ENCODE measurements at places on chromosomes 12 and 14.

DNA sequence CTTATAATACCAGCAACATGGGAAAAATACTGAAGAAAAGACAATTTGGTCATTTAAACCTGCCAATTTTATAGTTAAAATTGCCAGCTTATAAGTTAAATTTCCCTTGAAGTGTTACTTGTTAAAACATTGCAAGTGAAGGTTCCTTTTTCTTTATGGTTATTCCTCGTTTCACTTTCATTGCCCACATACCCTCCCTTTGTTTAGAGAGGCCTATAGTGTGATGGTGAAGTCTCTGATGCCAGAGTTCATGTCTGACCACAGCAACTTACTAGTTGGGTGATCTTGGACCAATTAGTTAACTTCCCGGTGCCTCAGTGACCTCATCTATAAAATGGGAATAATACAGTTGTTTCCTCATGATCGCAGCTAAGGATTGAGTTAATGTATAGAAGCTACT is 173.5 kb downstream of the ANO6 start:
- DNase-seq: no peak

GRCh38 chr14:64196814-64197411 is 97.3 kb downstream of the ESR2 start:
- DNase-seq: no peak

DNA sequence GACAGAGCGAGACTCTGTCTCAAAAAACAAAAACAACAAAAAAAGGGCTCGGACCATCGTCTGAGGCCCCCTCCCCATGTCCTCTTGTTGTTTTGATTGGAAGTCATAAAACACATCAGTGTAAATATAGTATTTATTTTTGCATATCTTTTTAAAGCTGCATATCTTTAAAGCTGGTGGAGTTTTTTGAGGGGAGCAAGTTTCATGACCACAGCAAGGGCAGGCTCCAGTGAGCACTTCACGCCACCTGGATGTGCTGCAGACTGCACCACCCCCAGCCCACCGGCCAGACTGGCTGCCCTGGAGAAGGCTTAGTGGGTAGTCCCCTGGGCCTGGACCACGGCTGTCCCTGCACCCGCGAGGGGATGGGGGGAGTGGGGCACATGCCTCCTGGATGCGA is 11.9 kb upstream of the BCL7A start:
- DNase-seq: no peak

- no peak for DNase-seq
Observed at GRCh38 chr12:120481022-120481767, 11.6 kb upstream of the SRSF9 start.

DNA sequence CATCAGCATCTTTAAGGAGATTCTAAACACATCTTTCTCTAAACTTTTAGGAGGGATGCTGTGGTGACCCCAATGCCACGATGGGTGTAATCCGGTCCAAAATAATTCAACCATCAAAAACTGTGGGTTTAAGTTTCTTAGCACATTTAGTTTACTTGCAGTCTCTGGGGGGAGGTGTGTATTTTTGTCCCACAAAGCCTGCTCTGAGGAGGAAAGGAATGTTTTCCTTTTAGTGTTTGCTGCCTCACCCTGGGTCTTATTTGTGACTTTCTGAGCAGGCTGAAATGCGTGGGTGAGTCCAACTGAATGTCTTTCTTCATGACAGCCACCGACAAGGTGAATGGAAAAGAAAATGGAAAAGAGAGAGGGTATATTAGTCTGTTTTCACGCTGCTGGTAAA is 1324.7 kb downstream of the AACS start:
- DNase-seq: no peak

- DNase-seq: peak; percentile 37
Observed at GRCh38 chr12:19482551-19483109, 43.3 kb downstream of the AEBP2 start.

DNA sequence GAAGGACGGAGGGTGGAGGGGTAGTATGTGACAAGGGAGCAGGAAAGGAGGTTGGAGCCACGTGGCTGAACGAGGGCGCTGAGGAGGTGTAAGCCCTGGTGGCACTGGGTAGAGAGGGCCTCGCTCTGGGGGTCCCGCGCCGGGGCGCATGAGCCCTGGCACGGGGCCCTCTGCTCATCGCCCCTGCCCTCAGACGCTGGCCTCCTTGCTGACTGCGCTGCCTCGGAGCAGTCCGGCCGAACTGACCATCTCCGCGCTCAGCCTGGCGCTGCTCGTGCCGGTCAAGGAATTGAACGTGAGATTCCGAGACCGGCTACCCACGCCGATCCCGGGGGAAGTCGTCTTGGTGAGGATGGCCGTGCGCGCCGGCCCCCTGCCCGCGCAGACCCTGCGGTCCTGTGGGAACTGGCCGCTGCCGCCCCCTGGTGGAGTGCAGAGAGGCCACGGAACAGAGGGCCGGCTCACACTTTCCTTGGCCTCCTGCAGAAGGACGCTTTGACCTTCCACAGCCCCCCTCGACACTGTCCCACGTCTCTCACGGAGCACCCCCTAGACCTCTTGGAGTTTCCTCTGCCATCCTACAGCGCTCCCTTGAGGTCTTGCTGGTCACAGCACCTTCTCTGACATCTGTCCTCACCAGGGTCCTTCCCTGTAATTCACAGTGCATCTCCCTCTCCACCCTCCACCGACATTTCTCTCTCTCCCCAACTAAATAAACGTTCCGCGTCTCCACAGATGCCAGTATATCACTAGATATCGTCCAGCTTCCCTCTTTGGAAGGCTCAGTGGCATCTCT is 10.5 kb downstream of the ARHGEF25 start:
- peak; percentile 92 for DNase-seq

- DNase-seq: no peak
Observed at GRCh38 chr14:21912367-21912766, 238.7 kb upstream of the OR4E1 start.

GRCh38 chr14:51481643-51482042 is 170.1 kb upstream of the FRMD6 start:
- no peak for DNase-seq

- peak; percentile 46 for DNase-seq
Observed at GRCh38 chr14:73295198-73295796, 58.0 kb downstream of the PAPLN start.

DNA sequence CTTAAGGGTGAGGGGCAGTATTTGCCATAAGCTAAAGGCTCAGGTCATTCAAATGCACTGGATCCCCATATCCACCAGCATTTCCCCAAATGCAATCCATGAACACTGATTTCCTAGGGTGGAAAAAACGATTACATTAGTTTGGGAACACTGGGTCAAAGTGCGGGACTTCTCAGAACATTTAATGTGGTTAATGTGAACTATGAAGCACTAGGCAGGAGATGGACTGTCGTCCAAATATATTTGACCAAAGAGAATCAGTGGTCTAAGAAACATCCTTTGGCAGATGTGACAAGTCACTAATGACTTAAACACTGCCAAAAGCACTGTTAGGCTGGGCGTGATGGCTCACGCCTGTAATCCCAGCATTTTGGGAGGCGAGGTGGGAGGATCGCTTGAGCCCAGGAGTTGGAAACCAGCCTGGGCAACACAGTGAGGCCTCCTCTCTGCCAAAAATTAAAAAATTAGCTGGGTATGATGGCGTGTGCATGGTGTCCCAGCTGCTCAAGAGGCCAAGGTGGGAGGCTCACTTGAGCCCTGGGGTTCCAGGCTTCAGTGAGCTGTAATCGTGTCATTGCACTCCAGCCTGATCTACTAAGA is 205.4 kb downstream of the CALM1 start:
- DNase-seq: no peak

DNA sequence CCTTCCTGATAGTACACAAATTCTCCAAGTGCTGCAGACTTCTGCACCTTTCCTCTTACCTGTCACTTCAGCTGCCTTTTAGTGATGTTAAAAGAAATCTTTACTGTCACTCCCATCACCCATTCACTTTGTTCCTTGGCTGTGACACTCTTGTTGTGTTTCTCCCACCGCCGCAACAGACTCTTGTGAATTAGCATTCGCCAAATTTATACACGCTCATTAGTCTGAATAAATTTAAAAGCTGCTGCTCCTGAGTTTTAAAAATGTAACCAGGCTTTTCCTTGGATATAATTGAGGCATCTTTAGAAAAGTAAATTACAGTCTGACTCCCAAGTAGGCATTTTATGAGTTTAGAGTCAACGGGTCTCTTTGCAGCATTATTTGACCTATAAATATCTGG is 1197.9 kb downstream of the BCL11B start:
- no peak for DNase-seq

GRCh38 chr14:99730876-99731546 is 46.9 kb downstream of the CYP46A1 start:
- DNase-seq: no peak

DNA sequence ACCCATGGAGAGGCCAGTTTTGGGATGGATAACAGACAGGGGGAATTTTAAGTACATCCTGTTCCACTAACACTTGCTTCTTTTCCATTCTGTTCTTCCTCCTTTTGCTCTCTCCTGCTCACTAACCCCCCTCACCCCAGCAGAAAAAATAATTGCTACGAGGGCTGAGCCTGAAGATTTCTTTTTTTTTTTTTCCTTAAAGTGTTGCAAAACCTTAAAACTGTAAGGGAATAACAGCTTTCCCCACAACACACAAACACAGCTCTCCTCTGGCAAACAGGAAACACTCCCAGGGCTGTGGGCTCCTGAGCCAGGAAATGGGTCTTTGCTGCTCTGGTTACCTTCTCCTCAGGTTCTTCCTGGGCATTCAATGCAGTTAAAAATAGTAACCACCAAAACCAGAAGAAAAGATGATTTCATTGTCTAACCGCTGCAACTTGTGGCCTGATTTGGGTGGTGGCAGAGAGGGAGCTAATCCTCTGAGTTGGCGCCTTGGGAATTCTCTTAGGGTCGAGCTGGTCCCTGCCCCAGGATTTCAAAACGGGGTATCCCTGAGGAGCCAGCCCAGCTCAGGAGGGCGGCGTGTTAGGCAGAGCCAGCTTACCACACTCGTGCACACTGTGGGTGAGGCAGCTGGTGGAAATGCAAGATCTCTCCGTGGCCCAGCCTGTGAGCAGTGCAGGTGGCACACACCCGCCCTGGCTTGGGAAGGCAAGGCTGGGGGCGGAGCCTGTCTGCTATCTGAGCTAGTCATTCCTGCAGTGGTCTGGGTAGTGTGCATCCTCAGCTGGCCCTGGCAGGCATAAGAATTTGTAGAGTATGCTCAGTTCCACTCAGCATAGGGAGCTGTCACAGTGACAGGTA is 17.1 kb upstream of the EMP1 start:
- peak; percentile 75 for DNase-seq

GRCh38 chr14:103128631-103129300 is 5.5 kb downstream of the TNFAIP2 start:
- DNase-seq: no peak

- DNase-seq: no peak
Observed at GRCh38 chr14:41377932-41378331, 228.7 kb upstream of the LRFN5 start.

DNA sequence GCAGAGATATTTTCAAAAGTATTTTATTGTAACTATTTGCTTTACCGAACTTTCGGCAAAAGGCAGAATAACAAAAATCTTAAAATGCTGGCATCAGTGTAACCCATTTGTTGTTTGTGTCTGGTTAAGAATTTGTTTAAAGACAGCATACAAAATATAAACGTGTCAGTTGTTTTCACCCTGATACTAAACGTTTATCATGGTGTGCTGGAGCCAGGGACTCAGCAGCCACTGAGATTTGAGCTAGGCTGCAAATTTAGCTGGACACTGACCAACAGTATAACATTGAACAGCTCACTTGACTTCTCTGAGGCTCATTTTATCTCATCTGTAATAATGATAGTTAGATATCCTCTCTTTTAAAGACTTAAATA is 183.7 kb downstream of the TMTC3 start:
- DNase-seq: no peak

Data from D341Med (cell line).